ENCODE measurements at places on chromosomes 3 and 15.

- no peak for DNase-seq
These were observed 2.0 kb upstream of the PTPN23 start for GRCh38 chr3:47378869-47379268.

GRCh38 chr15:63465104-63465503 lies 39.3 kb upstream of the USP3 start:
- peak; percentile 83 for DNase-seq

GRCh38 chr15:66716656-66717020 lies 14.6 kb downstream of the SMAD6 start:
- DNase-seq = no peak

DNA sequence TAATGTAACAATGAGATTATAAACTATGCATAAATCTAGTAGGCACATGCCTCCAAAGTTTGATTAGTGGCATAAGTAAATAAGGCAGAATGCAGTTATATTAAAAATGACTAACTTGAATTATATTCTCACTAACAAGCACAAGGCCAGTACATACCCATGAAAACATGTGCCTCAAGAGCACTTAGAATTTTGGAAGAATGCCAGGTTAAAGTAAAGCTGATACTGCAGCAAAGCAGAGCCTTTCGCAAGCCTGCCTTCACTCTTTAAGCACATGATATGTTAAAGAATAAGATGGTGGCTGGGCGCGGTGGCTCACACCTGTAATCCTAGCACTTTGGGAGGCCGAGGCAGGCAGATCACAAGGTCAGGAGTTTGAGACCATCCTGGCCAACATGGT lies 49.0 kb downstream of the KBTBD12 start:
- DNase-seq = peak; percentile 26

DNA sequence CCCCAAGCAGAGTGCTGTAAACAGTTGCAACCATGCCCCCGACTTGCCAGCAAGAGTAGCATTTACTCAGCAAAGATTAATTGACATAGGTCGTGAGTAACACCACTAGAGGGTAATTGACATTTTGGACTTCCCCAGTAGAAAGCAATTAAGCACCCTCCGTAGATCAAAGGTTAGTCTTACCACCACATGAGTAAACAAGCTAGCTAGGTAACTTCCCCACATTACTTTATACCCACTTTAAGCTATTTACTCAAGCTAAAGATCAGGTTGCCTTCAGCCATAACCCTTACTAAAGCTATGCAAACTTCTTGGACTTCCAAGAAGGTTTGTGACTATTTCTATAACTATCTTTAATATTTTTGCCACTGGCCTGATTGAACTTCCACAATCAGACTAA lies 1072.7 kb downstream of the OTOL1 start:
- no peak for DNase-seq

GRCh38 chr15:53918180-53919079 lies 59.8 kb upstream of the UNC13C start:
- DNase-seq = no peak

All from EH (cell line).